IPS-NIHi11 (cell line): ENCODE measurements at places on chromosomes 13 and 19.

DNA sequence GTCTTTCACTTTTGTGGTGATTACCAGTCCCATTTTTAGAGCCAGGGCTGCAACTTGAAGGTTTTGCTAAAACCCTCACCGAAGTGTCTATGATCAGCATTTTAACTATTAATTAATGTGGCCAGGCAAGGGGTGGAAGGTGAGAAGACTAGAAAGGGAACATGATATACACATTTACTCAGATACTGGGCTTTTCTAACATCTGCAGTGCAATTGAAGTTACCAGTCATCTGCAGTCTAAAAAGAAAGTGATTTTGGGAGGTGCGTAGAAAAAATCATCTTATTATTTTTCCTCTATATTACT, 481 bp downstream of the ALOX5AP start:
- no peak for DNase-seq

DNA sequence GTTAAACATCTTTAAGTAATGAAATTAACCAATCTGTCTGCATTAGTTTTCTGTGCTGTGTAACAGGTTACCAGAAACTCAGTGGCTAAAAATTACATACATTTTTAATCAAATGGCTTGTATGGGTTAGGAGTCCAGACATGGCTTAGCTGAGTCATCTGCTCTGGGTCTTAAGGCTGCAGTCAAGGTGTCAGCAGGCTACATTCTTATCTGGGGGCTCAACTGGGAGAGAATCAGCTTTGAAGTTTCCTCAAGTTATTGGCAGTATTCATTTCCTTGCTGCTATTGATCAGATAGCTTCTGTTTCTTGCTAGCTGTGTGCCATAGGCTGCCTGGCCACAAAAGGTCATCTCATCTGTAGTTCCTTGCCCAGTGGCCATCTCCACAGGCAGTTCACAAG, 1163.0 kb downstream of the DIAPH3 start:
- DNase-seq: no peak

GRCh38 chr13:97254816-97255215, 32.7 kb downstream of the MBNL2 start:
- no peak for DNase-seq

- no peak for DNase-seq
These were observed 191.1 kb downstream of the RGCC start for GRCh38 chr13:41648314-41648935.

DNA sequence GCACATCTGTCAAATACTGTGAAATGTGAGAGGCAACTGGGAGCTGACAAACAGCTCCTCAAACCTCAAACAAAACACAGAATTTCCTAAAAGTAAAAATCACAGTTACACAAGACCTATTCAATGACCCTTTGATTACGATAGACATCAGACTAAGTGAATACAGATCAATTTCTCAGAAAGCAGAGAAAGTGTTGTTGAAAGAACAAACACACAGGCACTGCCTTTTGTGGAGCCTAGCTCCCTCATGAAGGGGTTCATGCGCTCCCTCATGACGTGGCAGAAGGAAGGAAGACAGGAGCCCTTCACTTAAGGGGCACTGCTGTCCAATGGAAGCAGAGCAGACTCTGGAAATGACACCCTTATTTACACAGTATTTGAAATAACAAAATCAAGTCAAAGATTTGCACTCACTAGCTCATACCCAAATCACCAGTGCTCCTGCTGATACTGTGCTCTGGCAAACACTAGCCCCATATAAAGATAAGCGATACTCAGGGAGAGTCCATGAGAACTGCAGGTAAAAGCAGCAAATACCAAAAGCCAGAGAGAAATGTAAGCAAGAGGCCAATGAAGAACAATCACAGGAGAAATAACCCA, 144.9 kb downstream of the KLF12 start:
- DNase-seq: no peak

- DNase-seq: no peak
These were observed 383.1 kb upstream of the GPC6 start for GRCh38 chr13:92843549-92843948.

GRCh38 chr19:36093146-36093662, 17.7 kb upstream of the OVOL3 start:
- no peak for DNase-seq

- DNase-seq: no peak
These were observed 274.0 kb downstream of the TSHZ3 start for GRCh38 chr19:31075146-31075655.

GRCh38 chr13:48131533-48131932, 36.6 kb upstream of the MED4 start:
- no peak for DNase-seq

DNA sequence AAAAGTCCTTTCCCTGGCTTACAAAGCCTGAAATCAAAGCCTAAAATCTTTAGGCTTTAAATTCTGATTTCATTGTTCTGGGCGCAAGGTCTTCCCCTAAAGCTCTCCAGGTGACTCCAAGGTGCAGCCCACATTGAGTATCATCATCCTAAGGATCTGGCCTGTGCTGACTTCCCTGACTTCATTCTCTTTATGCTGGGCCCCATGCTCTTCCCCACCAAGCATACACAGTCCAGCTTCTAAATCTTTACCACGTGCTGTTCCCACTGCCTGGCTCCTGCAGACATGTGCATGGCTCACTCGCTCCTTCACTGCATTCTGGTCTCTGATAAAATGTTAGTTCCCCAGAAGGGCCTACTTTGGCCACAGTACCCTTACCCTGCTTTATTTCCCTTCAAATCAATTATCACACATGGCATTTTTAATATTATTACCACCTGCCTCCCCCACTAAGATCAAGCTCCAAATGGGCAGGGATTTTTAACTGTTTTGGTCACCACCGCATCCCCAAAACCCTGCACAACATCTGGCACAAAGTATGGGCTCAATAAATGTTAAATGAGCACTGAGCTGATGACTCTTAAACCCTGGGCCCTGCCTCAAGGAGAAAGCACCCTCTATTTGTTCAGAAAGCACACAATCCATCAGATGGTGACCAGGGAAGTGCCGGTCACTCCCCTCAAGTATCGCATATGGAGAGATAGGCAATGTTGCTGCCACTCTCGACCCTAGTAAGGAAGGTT, 3.3 kb downstream of the FBL start:
- DNase-seq: no peak

DNA sequence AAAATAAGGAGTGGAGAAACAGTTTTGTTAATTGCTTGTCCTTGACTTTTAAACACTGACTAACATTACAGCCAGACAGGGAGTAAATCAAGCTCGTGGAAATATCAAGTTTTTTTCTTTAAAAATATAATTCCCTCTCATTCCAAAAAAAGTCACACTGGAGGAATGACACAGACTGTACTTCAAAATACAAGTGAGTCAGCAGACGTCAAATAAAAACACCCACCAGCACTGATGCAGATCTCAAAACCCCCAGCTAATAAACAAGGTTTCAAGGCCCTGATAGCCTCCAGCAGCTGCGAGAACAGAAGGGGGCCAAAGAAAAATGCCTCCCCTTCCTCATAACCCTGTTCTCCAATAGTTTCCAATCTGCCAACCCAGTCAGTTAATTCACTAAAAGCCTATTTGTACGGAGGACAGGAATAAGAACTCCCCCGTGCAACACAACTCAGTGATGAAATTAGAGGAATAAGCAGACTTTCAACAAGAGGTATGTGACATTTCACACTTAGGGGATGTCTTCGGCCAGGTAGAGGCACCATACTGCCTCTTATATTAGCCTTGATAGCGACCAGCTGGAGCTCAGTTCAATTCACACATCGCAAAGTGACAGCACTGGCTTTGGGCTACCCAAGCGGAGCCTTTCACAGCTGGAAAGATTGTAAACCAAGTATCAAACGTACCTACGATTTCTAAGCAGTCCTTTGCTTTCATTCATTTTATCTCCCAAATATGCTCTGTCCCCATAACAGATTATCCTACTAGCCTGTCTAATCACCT, 561.0 kb upstream of the KLF12 start:
- no peak for DNase-seq

- DNase-seq: peak; percentile 75
These were observed 6.9 kb downstream of the S1PR5 start for GRCh38 chr19:10510301-10510802.

DNA sequence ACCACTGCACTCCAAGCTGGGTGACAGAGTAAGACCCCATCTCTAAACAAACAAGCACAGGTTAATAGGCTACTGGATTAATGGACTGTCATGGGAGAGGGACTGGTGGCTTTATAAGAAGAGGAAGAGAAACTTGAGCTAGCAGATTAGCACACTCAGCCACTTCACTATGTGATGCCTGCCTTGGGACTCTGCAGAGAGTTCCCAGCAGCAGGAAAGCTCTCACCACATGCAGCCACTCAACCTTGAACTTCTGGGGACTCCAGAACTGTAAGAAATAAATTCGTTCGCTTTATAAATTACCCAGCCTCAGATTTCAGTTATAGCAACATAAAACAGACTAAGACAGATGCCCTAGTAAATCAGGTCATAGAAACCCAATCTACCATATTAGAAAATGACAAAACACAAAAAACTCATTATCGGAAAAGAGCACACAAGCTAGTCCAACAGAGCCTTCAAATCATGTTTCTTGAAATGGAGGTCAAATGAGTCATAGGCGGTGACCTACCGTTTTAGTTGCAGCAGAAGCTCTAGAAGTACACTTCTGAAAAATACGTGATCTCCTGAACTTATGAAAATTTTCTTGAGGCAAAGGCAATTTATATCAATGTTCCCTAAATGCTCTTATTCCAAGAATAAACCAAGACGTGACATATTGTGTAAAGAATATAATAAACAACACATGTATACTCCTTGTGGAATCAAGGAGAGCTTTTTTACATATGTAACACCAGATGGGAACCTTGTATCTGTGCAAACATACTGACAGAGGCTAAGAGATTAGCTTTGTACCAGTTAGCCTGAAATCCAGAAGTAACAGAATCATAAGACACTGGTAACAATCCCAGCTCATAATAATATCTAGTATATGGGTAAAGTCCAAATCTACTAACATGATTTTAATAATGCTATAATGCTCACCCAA, 340.9 kb upstream of the SGCG start:
- no peak for DNase-seq

- no peak for DNase-seq
These were observed 40.6 kb downstream of the TNFSF11 start for GRCh38 chr13:42614436-42615035.

GRCh38 chr13:91661692-91662490, 263.5 kb downstream of the GPC5 start:
- no peak for DNase-seq

GRCh38 chr13:103878891-103879605, 812.8 kb upstream of the SLC10A2 start:
- DNase-seq: no peak

- no peak for DNase-seq
These were observed at the start of gene CASP14 for GRCh38 chr19:15048885-15049541. Gene CASP14, plus strand, starts transcription at chr19:15049480. Its CDS starts 2,772 bp downstream, at chr19:15052252.
